ENCODE measurements at places on chromosomes 4 and X.

- no peak for DNase-seq
These were observed 13.0 kb downstream of the STATH start for GRCh38 chr4:70008771-70009170.

GRCh38 chr4:111187108-111187507, 564.2 kb upstream of the PITX2 start:
- DNase-seq = no peak

GRCh38 chr4:81758574-81759264, 287.0 kb upstream of the RASGEF1B start:
- no peak for DNase-seq

DNA sequence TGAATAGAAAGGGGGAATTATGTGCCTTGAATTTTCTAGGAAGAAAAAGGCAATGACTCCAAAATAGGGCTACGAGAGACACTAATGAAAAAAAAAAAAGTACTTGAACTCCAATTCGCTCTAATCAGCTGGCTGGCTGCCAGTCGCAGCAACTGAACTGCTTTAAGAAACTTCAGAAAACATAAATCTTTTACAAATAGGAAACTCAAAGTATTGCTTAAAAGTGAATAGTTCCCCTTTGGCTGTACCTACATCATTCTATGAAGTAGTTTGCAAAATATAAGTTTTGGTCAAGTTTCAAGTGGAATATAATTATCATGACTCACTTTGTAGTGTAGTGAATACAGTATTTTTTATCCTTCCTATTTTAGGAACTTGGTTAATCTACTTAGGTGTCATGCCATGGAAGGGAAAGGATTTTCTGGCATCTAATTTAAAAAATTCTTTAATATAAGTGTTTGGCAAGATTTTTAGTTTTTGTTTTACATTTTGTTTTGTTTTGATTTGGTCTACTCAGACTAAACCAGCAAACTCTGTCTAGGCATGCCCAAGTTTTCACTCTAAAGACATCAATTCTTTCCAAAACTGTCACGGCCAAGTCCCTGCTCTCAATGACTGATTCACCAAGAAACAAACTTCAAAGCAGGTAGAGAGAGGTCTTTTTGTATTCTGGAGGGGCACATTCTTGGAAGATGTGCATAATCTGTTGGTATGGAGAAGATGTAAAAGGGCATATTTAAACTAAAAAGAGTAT, 382.4 kb upstream of the GALNT7 start:
- peak; percentile 20 for DNase-seq

- no peak for DNase-seq
These were observed 13.9 kb upstream of the TMPRSS11D start for GRCh38 chr4:67897686-67898085.
